Fibroblast of skin of right quadriceps (primary cell): ENCODE measurements at places on chromosomes 3 and 15.

DNA sequence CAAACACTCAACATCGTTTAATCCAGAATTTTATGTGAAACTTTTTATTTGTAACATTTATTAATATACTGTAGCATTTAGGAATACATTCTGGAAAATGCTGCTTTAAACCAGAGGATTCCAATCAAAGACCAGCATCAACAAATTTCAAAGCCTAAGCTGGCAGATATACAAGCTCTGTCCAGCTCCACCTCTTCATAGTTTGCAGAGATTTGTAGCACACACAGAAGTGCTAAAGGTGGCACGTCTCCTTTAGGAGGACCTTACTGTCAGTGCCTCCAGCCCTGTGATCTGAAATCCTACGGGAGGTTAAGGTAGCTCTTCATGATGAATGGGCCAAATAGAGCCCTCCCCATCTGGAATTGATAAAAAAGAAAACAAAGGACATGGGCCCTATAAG is 329.7 kb upstream of the NECTIN3 start:
- no peak for DNase-seq

- peak; percentile 15 for DNase-seq
Observed at GRCh38 chr3:162224746-162225145, 728.1 kb downstream of the OTOL1 start.

- DNase-seq, result peak; percentile 95
Observed at GRCh38 chr15:62119227-62119864, 45.7 kb downstream of the C2CD4B start.

- DNase-seq, result peak; percentile 90
Observed at GRCh38 chr3:187567661-187568121, 102.5 kb downstream of the SST start.

- peak; percentile 45 for DNase-seq
Observed at GRCh38 chr15:36911322-36911944, 188.9 kb downstream of the MEIS2 start.

- no peak for DNase-seq
Observed at GRCh38 chr3:104742044-104742443, 624.7 kb upstream of the ALCAM start.

DNA sequence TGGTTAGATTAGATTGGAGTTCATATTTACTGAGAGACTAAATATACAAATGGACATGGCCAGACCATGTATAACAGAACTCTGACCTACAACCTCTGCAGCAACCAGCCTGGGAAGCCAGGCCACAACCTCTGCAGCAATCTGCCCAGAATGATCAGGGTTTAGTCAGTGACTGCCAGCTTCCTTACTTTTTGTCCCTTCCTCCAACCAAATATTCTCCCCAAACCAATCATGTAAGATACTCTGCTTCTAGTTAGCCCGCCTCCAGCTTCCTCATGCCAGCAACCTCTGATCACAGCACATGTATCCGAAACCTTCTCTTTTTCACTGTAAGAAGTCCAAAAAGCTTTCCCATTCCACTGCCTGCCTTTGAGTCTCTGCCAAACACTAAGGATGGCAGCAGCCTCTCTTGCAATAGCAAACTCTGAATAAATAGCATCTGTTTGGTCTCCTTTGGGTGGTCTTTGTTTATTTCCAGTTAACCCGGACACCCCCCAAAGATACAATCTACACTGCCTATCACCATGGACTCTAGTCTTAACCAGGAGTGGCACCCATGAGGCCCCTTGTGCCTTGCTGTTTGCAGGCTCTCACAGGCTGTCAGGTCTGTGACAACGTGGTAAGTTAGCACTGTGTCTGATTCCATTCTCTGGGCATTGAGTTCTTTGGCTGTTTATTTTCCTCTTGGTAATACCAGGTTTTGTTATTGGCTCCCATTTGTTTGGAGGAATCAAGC is 102.2 kb downstream of the ERC2 start:
- no peak for DNase-seq

DNA sequence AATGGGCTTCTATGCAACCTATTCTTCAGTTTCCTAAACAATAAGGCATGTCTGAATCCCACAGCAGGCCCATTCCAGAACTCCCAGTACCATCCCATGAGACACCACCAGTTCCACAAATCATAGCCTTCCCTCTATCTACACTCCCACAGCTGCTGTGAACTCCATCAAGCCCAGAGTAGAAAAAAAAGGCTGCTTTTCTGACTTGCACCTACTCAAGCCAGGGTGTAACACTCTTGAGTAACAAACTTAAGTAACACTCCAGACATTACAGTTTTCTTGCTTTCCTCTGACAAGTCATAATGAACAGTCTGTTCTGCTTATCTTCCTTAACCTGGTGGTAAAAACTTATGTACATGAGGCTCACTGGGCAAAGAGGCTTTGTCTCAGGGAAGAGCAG is 283.1 kb downstream of the NFKBIZ start:
- no peak for DNase-seq

GRCh38 chr3:44862226-44862637 is 520 bp downstream of the TMEM42 start:
- peak; percentile 13 for DNase-seq

- peak; percentile 41 for DNase-seq
Observed at GRCh38 chr15:60115579-60116380, 111.7 kb downstream of the FOXB1 start.

DNA sequence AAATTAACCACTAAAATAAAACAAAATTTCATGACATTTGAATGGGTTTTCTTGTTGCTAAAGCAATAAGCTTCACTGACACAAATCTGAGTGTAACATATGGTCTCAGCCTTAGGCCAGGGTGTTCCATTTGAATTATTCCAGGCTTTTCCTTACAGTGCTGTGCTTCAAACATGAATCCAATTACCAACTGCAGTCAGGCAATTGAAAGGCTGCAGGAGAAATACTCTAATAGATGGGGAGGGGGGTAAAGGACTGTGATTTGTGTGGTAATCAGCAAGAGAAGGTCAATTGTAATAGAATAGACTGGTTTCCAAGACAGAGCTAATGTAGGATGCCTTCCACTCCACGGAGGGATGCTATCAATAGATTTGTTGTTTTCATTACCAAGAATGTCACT is 466.7 kb downstream of the C3orf38 start:
- DNase-seq, result no peak

DNA sequence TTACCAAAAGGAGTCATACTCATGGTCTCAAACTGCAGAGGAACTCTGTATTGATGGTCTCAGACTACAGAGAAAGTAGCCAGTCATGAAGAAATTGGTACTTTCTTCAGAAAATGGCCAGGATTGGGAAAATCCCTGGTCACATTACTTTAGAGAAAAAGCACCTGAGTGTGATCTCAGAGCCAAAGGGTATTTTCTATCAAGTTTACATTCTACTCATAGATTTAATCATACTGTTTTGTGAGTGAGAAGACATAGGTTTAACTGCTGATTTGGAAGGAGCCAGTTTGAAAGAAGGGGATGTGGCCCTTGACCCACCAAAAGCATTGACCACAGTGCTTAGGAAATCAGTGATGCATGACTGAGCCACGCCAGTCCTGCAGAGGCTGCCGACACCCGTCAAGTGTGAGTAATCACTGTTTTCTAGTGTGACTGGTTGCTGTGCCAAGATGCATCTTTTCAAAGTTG is 203.6 kb downstream of the AKAP13 start:
- no peak for DNase-seq

DNA sequence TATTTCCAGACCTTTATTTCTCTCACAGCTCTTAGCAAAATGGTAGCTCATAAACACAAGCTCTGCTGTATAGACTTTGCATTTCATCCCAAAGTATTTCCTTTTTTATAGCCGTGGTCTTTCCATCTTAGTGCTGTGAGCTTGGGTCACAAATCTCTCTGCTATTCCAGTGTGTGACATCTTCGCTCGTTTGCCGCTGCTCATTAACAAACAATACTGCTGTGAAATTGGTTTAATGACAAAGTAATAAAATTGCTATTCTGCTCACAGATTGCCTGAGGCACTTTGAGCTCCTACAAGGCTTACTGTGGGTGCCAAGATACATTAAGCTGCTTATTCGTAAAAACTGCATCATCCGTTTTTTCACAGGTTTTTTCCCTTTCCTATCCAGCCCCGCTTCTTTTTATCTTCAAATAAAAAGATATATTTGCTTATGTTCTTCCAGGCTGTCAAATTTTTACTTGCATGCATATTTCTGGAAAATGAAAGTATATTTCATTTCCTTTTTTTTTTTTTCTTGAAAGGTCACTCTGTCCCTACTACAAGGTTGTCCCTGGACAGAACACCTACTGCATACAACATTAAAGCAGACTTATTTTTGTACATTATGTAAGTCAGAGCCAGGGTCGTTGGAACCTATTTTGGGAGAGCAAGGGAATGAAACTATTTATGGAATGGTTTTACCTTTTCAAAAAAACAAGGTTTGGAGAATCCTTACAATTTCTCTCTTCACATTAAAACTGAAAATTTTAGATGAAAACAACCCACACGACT is 174.5 kb downstream of the MEIS2 start:
- no peak for DNase-seq

GRCh38 chr3:153658136-153658535 is 463.1 kb upstream of the ARHGEF26 start:
- peak; percentile 37 for DNase-seq

DNA sequence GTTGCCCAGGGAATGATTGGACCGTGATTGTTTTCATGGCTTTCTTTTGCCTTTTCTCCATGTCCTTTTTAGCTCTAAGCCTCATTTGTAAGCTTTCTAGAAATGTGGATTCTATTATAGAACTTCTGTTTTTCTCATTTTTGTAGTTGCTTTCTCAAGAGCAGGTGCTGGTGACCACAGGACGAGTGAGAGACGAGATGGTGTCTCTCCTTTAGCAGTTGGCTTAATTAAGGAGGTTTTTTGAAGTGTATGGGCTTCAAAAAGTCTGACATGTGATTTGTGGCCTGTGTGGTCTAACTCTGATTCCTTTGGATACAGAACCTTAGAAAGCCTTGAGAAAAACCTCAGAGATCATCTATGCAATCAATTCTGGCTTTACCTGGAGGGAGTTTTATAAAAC is 292.8 kb downstream of the LPP start:
- no peak for DNase-seq

DNA sequence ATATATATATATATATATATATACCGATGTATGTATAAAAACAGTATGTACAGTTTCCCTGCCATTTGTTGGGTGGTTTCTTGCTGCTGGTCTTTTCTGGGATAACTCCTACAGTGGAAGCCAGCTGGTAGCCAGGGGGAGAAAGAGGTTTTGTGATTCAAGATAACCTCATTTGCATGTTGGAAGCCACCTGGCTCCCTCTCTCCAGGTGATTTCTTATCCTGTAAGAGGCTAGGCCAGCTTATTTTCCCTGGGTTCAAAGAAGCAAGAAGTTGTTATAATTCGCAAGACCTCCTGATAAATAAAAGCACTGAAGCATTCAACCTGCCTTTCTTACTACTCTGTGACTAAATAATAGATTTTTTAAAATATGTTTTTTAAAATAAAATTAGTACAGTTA is 443.3 kb downstream of the VGLL3 start:
- no peak for DNase-seq

GRCh38 chr3:177463863-177464262 is 266.6 kb upstream of the TBL1XR1 start:
- DNase-seq, result peak; percentile 93

- DNase-seq, result peak; percentile 7
Observed at GRCh38 chr3:76307556-76307955, 522.2 kb upstream of the ZNF717 start.

GRCh38 chr15:92907229-92907628 is 7.1 kb downstream of the CHD2 start:
- DNase-seq, result no peak

DNA sequence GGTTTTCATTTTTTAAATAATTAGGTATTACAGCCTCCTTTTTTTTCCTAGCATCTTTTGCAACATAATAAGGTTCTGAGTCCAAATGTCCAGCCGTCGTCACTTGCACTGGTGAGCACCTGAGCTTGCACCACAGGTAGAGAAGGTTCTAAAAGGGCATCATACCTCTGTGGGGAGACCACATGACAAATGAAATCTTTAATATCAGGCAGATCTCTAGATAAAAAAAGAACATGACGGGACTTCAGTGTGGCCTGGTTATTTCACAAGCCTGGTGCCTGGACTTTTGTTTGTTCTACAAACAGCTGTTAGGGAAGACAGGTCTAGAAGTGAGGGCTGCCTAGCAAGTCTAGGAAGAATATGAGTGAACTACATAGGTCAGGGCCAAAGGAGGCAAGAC is 3.6 kb downstream of the ZBED2 start:
- no peak for DNase-seq

GRCh38 chr3:464255-464654 is 267.7 kb downstream of the CHL1 start:
- no peak for DNase-seq

DNA sequence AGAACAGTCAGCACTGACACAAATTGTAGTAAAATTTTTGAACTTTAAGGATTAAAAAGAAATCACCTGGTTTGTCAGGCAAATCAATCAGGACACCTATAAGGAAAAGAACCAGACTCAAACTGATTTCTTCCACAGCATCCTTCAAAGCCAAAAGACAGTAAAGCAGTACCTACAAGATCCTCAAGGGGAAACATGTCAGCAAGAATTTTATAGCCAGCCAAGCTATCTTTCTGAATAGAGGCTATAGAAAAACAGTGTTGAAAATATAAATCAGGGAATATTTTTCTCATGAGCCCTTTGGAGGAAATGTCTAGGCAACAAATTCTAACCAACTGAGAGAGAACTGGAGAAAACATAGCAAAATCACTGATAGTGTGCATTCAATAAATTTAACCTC is 301.4 kb upstream of the UBE2E2 start:
- DNase-seq, result no peak

DNA sequence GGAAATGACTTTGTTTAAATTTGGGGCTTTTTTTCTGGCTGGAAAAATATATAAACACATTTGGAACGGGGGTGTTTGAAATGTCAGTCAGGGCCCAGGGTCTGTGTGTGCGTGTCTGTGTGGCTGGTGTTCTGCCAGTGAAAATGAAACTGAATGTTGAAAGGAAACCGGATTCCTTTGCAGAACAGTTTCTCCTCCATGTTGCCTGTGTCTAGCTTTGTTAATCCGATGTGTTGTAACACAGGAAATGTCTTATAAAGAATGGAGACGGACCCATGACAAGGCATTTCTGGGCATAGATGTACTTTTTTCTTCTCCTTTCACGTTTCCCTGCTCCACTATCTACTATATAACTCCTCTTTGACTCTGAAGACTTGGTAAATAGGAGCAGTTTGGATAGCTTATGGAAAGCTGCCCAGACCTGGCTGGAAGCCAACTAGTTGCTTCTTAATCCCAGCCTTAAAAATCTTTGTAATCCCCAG is 2.8 kb downstream of the SQOR start:
- DNase-seq, result peak; percentile 86

- no peak for DNase-seq
Observed at GRCh38 chr15:34609102-34610057, 25.9 kb upstream of the GOLGA8B start.

- peak; percentile 14 for DNase-seq
Observed at GRCh38 chr3:125431912-125432790, 57.0 kb upstream of the ZNF148 start.

GRCh38 chr3:105907777-105908176 is 39.0 kb upstream of the CBLB start:
- no peak for DNase-seq

DNA sequence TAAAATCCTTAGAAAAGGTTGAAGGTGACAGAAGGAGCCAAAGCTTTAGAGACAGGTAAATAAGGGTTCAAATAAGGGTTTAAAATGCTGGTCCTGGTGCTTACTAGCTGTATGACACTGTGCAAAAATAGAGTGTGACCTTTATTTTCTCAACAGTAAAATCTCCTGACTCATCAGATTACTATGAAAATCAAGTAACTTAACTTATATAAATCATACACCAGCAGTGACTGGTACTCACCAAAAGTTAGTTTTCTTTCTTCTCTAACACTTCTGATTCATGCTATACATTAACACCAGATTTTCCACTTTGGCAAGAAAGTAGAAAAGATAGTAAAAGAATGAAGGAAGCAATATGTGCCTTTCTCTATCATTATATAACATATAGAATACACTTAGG is 205.9 kb upstream of the GBE1 start:
- peak; percentile 76 for DNase-seq

- DNase-seq, result no peak
Observed at GRCh38 chr3:150327678-150328653, 80.1 kb upstream of the TSC22D2 start.
